Left colon (tissue), 2 donors: ENCODE measurements at places on chromosomes 13 and 19. TPM values are rescaled to one million over a fixed set of nuclear protein-coding genes. Genes with fewer than 3 reads are reported as not detected.

CDC42EP5 gene
- 501 TPM for total RNA-seq

ZNF221 gene
- total RNA-seq, result 2.1 TPM

DIRAS1 gene
- 1.1 TPM for total RNA-seq

PCDH20 gene
- total RNA-seq, result 13.2 TPM

DNA sequence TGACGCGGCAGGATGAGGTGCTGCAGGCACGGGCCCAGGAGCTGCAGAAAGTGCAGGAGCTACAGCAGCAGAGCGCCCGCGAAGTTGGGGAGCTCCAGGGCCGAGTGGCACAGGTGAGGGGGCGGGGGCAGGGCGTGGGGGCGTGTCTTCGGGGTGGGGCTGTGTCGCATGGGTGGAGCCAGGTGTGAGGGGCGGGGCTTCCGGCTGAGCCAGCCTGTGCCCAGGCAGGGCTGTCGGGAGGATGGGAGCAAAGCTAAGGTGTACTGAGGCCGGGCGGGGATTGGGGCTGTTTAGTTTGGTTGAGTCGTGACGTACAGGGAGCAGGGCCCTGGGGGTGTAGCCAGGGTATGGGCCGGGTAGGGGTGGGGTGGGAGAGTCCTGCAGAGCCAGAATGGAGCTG lies 62.3 kb downstream of the KCNC3 start:
- DNase-seq, result peak; percentile 59

DNA sequence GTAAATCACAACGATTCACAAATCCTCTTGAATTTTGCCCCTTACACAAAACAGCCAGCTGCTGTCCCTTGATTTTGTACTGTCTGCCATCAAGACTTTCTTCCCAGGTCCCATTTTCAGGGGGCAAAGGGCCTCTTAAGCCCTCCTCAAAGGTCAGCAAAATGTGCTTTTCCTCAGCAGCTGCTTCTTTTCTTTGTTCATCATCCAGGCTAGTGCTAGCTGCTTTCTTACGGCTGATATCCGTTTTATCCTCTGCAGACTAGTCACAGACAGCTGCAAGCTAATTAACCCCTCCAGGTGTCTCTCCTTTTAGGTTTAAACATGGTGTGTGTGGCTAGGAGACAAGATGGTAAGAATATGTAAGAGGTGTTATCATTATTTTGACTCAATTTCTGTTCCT lies 90.9 kb downstream of the NALCN start:
- DNase-seq, result no peak

DNA sequence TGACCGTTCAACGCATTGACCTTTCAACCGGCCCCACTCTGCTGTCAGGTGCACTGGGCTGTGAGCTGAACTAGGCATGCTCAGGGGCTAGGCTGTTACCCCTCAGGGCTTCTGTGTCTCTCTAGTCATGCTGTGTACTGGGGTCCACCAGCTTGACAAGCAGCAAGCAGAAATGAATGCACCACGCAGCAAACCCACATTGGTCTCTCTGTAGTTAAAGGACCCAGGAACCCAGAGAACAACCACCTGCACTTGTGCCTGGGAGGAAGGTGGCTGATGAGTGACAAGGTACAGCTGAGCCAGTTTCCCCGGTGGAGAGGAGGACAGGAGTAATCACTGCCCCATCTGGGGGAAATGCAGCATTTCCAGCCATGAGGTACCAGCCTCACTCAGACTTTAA lies 159.9 kb downstream of the USP12 start:
- no peak for DNase-seq

GRCh38 chr13:91162180-91162579 lies 185.3 kb upstream of the MIR17HG start:
- DNase-seq, result no peak

GRCh38 chr13:114050536-114051450 lies 76.9 kb upstream of the C13orf46 start:
- DNase-seq, result no peak

DNA sequence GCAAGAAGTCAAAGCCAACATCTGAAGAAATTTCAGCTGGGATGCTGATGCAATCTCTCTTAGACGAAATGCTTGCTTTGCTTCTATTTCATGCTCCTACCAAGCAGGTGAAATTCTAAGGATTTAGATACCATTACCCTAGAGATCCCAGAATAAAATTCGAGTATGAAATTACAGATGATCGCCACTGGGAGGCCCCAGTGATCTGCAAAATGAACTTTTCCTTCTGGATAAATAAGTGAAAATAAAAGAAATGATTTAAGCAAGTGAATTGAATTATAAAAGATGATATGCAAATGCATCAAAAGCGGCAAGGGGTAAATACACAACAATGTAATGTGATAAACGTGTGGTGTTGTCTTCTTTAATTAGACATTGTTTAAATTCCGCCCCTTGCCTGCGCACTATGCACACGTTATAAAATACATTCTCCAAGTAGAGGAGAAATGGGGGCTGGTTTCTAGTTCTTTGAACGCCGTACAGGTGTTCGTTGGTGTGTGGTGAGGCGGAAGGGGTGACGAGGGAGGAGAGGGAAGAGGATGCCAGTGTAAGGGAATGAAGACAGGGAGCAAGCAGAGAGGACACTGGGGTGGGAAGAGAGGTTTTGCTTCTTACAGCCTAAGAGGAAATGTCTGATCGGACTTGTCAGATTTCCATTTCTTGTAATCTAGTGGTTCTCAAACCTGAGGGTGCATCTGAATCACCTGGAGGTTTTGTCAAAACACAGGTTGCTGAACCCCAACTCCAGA lies 58.0 kb downstream of the ERCC5 start:
- no peak for DNase-seq

DNA sequence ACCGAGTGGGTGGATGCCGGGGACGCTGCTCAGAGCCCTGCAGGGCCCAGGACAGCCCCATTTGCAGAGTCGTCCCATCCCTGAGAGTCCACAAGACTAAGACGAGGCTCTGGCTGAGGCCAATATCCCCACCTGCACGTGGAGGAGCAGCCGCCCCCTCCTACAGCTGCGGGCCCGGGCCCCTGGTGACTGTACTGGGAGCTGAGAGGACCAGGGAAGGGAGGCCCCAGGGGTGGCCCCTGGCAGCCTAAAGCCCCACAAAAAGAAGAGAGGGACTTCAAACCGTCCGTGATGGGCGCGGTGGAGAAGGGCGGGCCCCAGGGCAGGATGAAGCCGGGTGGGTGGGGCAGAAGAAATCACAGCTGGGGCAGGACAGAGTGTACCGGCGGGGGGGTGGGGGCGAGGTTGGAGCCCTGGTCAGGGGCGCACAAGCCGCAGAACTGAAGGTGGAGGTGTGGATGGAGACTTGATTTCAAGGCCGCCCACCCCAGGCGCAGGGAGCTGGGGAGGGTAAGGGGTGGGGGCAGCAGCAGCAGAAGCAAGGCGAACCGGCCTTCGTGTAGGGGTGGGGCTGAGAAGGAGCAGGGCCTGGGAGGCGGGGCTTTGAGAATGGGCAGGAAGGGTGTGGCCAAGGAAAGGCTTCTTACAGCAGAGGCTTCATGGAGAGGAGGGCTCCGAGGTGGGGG lies 12.9 kb downstream of the CFD start:
- peak; percentile 90 for DNase-seq
